DMS53 (cell line): ENCODE measurements at places on chromosomes 12 and 14.

- DNase-seq: no peak
Observed at GRCh38 chr12:128442096-128442495, 175.1 kb downstream of the TMEM132C start.

- no peak for DNase-seq
Observed at GRCh38 chr12:85310025-85310424, 30.0 kb downstream of the ALX1 start.

DNA sequence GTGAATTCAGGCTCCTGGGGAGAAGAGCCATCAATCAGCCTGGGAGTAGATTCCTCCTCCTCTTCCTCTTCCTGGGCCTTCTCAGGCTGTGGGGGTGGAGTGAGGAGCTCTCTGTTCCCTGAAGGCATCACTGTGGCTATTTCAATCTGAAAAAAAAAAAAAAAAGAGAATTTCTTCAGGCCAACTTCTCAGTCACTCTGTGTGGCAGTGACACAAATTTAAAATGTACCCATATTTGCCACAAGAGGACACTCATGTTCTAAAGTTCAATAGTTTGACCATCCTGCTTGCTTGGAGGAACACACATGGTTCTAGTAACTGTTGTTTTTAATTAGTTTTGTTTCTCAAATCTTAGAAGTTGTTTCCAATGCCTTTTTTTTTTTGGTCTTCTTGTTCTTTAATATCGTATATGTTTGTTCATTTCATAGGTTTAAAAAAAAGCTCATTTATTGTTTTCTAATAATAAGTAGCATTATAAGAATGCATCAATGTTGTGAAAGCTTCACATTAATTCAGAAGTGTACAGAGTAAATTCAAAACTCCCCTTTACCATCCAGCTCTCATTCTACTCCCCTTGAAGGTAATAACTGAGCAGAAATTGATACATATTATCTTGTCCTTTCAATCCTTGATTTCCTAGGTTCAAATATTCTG, 23.3 kb upstream of the CCER1 start:
- DNase-seq: peak; percentile 82

DNA sequence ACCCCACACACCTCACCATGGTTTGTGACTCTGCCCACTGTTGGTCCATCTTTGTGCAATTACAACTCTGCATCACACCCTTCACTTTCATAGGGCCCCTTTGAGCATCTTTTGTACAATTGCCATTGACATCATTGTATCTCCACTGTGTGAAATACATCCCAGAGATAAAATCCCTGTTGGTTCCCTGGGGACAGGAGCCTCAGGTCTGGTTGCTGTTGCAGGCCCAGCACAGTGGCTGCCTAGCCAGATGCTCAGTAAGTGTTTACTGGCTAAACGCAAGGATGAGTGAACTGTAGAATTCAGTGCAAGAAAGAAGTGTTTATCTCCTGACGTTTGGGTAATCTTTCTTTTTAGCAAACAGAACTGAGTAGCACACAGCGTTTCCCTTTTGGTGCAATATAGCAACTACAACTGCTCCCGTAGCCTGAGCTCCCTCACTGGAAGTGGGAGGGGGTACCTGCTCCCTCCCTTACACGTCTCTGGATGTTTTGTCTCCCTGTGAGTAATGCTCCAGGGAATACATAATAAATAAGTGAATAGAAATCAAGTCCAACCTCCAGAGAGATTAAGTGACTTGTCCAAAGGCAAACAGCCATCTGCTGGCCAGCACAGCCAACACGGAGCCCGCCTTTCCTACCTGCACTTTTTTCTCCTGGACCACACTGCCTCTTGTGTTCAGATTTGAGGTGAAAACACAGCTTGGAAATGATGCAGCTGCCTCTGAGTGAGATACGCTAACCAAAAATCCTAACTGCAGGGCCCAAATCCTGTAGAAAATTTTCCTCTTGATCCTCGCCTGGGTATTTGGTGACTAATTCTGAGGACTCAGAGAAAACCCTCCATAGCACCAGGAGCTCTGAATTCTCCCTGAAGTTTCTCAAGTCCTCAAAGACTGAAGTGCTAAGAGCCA, 27.4 kb downstream of the GALNT16 start:
- DNase-seq: no peak

DNA sequence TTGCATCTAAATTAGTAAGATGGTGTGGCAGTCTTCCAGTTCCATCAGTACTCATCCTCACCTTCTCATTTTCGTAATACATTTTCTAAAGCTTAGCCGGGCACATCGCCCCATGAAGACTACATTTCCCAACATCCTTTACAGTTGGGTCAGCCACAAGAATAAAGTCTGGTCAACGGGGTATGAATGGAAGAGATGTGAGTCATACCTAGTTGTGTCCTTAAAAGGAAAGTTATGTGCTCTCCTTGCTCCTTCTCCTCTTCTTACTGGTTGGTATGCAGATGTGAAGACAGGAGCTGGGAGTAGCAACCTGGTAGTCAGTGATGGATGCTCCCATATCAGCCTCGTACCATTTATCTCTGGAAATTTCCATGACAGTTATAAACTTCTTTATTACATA, 35.9 kb upstream of the EGLN3 start:
- peak; percentile 31 for DNase-seq

DNA sequence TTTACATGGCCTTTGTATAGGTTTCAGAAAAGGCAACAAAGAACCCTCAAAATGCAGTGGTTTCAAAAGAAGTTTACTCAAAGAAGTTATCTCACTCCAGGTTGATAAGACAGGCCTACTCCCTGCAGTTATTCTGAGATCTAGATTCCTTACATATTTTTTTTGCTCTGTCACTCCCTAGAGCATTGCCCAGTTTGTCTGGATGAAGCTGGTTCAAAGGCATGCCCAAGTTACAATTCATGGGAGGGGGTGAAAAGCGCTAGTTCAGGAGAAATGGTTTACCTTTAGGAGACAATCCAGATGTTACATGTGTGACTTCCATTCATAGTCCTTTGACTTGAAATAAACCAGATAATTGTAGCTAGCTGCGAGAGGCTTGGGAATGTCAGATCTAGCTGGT, 115.0 kb downstream of the TPH2 start:
- DNase-seq: no peak
